ENCODE measurements at places on chromosomes 5 and 9. TPM values are rescaled to one million over a fixed set of nuclear protein-coding genes. Genes with fewer than 3 reads are reported as not detected.

PCDHGB4 gene
- total RNA-seq: 0.23 TPM

NSA2 gene
- total RNA-seq: 71.9 TPM

TLR4 gene
- 0.11 TPM for total RNA-seq

C9orf50 gene
- total RNA-seq: not detected

PALM2AKAP2 gene
- not detected for total RNA-seq

PTGDS gene
- 6.7 TPM for total RNA-seq

SOHLH1 gene
- total RNA-seq: not detected

SELENOP gene
- not detected for total RNA-seq

GABRP gene
- not detected for total RNA-seq

ADRB2 gene
- 0.34 TPM for total RNA-seq

TRIM14 gene
- 88.5 TPM for total RNA-seq

STPG3 gene
- total RNA-seq: not detected
